Suppressor macrophage treated with lipopolysaccharide for 1 hour (primary cell): ENCODE measurements at places on chromosomes 4 and X.

DNA sequence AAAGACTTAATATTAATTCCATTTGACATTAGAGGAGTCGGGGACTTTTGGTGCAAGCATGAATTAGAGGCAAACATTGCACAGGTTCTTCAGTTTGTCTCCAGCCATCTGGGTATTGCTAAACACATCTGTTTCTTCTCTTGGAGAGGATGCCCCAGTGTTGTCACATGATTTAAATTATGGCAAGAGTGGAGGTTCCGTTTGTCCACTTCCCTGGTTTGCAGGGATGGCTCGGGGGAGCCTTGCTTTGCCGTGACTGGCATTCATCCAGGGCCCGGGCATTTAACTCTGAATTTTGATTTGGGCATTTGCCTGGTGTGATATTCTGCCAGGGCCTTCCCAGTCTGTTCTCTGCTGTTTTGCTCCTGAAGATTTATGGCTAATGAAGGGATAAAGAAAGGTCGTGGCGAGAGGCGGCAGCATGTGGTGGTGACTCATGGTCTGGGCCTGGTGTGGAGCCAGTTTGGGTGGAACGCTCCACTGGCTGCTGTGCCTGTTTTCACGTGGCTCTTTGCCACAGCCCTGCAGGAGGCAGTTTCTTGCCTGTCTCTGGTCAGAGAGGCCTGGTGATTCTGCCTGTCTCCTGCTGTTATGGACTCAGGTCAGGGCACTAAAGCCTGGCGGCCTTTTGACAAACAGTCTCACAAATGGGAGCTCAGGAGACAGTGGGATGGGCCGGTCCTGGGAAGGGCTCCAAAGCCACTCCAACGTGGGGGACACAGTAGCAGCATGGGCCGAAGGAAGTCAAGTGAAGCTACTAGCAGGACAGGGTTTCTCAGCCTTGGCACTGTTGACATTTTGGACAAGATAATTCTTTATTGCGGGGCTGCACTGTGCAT lies 99.4 kb upstream of the PGRMC2 start:
- DNase-seq, result peak; percentile 50

DNA sequence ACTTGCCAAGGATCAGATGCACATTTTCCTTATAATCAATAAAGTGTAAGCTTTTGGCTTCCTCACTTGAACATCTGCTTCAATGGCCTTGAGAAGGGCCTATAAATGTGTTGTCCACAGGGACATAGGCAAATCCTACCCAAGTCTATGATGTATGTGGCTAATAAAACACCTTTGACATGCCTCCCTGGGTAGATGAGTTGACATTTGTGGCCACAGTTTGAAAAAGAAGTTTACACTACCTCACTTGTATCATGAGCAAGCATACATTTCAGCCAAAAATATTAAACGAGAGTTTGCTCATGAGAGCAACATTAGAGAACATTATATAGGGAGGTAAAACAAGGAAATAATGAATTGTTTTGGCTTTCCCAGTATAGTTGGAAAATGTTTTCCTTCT lies 1067.7 kb downstream of the C4orf33 start:
- DNase-seq, result no peak

- no peak for DNase-seq
Measured at GRCh38 chrX:121864561-121864960, 817.2 kb downstream of the GLUD2 start.

DNA sequence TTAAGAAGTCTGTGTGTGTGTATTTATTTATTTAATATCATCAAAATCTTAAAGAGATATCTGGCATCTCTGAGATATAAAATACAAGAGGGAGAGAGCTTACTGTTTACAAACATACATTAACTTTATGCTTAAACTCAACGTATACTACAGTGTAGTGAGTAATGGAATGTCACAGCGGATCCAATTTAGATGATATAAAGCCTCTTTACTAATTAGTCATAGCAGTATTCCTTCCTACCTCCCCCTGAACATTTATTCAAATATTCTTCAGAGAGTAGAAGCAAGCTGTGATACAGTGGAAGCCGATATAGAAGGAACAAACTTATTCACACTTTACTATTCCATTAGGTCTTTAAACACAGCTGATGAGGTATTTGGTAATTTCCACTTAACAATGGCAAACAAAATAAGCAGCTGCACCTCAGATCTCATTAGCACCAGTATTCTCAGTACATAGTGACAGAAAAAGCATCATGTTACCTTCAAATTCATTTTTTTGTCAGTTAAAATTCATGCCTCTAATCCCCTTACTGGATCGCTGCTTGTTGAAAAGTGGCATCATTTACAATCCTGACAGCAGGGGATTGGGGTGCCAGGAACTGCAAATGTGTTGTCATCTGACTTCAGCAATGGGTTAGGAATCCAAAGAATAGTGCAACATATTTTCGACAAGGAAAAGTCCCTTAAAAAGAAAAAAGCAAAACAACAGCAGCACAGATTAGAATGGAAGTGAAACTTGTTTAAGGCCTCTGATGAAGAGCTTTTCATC lies 658.7 kb upstream of the EPHA5 start:
- no peak for DNase-seq

GRCh38 chrX:107565015-107565414 lies 63.3 kb upstream of the PRPS1 start:
- no peak for DNase-seq

GRCh38 chr4:118994030-118994429 lies 105.4 kb downstream of the SYNPO2 start:
- no peak for DNase-seq

- DNase-seq, result no peak
Measured at GRCh38 chr4:169975131-169975837, 50.9 kb downstream of the MFAP3L start.

DNA sequence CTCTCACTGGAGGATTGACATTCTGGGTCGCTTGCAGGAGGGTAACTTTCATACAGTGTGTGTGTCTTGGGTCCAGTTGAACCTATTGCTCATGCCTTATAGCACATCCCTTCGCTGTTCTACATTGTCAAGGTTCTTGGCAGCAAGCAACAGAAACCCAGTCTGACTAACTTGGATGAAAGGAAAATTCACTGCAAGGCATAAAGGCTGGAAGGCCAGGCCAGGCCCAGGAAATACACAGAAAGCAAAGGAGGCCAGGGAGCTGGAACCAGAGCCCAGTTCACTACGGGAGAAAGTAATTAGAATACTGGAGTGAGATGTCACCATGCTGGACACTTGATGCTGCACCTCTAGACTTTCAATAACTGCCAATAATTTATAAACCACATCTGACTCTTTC lies 353.8 kb upstream of the GATB start:
- DNase-seq, result no peak

GRCh38 chrX:47611926-47612325 lies 7.7 kb downstream of the SYN1 start:
- no peak for DNase-seq

- no peak for DNase-seq
Measured at GRCh38 chr4:103171006-103171405, 27.1 kb downstream of the CENPE start.

GRCh38 chr4:43411226-43411625 lies 518.7 kb downstream of the GRXCR1 start:
- no peak for DNase-seq

GRCh38 chr4:15657366-15657765 lies 2.2 kb upstream of the FBXL5 start:
- DNase-seq, result no peak

- DNase-seq, result no peak
Measured at GRCh38 chrX:124289443-124289842, 43.0 kb upstream of the TEX13D start.

- DNase-seq, result no peak
Measured at GRCh38 chr4:38101563-38101962, 141.4 kb downstream of the PTTG2 start.

DNA sequence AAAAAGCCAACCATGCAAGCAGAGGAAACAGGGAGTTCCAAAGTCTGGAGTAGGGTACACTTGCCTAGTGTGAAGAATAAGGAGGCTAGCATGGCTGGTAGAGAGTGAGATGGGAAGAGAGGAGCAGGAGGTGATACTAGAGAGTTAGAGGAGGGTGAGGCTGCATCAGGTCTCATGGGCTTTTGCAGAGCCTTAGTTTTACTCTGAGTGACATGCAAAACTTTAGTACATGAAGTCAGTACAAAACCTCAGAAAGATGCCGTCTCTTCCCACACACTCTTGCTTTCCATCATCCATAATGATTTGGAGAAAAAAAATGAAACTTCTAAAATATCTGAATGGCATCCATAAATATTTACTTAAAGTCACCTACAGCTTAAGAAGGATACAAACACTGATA lies 5.0 kb downstream of the OPRPN start:
- no peak for DNase-seq

DNA sequence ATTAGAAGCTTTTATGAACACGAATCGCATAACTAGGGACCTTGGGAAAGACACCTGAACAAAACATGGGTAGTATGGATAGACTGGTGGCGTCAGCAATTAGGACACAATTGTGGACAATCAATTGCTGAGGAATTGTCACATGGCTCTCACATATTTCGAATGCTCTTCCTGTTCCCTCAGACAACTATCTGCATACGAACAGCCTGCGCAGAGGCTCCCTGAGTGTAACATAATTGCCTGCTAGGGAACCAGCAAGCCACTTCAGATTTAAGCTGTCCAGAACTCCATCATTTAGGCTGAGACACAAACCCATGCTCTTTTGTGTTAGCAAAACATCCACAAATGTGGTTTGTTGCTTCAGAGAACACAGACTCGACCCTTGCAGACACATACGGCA lies 160.8 kb downstream of the MGST2 start:
- no peak for DNase-seq

- peak; percentile 50 for DNase-seq
Measured at GRCh38 chrX:118350706-118351105, 4.8 kb downstream of the WDR44 start.

- DNase-seq, result no peak
Measured at GRCh38 chr4:53861856-53862610, 202.4 kb downstream of the CHIC2 start.

DNA sequence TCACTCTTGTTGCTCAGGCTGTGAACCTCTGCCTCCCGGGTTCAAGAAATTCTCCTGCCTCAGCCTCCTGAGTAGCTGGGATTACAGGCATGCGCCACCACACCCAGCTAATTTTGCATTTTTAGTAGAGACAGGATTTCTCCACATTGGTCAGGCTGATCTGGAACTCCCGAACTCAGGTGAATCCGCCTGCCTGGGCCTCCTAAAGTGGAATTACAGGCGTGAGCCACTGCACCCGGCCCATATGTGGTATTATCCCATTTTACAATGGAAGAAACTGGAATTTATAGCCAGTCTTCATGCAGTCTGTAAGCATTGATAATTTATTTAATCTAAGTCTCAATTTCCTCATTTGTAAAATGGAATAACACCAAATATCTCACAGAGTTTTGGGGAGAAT lies 161.8 kb downstream of the GABRB1 start:
- no peak for DNase-seq

DNA sequence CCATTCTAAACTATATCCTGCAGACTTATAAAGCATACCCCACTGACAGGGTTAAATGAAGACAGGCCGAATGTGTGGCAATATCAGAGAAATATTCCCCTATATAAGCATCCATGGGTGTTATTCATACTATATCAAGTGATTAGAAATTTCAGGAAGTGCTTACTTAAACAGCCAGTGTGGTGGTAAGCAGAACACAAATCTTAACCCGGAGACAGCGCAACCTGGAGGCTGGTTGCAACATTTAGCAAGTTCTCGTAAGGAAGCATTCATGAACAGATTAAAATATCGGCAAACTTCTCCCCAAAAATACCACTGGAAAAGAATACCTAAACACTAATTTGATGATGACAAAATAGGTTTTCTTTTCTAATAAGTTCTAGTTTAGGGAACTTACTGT lies 261.2 kb downstream of the CBLL2 start:
- no peak for DNase-seq

DNA sequence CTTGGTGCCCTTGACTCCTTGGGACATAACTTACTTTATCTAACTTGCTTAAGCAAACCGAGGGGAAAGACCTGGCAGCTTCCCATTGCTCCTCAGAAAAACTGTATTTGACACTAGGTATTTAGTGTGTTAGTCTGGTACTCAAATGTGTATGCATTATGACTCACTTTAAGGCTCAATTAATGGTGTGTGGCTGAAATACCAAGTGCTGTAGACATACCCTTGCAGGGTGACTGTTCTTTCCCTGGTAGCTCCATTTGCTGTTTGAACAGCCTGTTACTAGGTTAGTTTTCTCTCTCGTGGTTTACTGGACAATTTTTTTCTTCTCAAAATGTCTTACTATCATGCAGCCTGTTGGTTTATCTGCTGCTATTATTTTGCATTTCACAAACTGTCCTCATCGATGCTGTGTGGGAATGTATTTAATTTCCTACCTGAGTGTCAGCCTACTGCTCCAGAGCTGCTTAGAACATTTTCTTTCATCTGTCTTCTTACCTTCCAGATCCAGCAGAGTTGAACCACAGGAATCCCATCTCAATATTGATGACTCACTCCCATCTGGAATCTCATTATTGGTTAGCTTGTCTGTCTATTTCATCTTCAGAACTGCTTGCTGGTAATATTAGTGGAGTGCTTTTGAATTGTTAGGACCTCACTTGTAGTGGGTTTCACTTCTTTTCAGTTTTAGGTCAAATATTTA lies 158.0 kb upstream of the FAT1 start:
- DNase-seq, result no peak

DNA sequence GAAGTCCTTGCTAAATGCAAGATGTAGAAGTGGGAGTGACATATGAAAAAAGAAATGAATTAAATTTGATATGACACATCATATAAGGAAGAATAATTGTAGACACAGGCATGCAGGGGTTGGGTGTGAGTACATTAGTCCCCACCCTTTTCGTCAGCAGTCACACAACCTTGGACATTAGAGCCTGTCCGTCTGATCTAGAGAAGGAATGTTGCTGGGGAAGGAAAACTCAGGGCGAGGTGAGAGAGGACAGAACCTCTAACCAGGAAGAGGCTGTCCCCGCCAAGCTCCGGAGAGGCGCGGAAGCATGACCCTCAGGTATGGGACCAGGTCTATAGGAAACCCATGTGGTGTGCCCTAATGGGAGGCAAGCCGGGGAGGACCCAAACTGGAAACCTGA lies 102.1 kb downstream of the RELL1 start:
- no peak for DNase-seq

GRCh38 chr4:8225706-8226443 lies 26.8 kb downstream of the SH3TC1 start:
- no peak for DNase-seq

GRCh38 chr4:94571298-94571697 lies 119.6 kb downstream of the PDLIM5 start:
- no peak for DNase-seq

DNA sequence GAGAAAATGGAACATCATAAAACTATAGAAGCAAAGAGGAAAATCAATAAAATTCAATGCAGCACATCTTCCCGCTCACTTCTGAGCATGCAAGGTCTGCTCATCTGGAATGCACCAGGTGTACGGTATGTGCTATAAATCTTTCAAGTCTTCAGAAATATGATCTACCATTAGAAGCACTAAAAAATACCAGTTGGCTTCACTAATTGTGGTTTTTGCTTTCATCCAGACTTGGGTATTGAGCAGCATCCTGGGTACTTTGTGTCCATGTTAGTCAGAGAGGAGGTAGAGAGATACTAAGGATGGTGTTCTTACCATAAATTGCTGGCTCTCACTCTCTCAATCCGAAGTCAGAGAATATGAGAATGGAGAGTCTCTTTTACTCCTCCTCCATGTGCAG lies 477.1 kb downstream of the PPARGC1A start:
- DNase-seq, result no peak
